Vagina (tissue), 2 donors: ENCODE measurements at places on chromosomes 5 and 9.

DNA sequence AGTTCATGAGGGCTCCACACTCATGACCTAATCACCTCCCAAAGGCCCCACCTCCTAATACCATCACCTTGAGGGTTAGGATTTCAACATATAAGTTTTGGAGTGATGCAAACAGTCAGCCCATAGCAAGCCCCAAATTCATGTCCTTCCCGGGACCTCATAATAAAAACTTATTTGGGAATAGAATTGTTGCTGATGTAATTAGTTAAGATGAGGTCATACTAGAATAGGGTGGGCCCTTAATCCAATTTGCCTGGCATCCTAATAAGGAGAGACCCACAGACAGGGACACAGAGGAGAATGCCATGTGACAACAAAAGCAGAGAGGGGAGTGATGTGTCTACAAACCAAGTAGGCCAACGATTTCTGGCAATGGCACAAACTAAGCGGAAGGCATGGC lies 347.1 kb downstream of the ARHGEF28 start:
- no peak for DNase-seq

DNA sequence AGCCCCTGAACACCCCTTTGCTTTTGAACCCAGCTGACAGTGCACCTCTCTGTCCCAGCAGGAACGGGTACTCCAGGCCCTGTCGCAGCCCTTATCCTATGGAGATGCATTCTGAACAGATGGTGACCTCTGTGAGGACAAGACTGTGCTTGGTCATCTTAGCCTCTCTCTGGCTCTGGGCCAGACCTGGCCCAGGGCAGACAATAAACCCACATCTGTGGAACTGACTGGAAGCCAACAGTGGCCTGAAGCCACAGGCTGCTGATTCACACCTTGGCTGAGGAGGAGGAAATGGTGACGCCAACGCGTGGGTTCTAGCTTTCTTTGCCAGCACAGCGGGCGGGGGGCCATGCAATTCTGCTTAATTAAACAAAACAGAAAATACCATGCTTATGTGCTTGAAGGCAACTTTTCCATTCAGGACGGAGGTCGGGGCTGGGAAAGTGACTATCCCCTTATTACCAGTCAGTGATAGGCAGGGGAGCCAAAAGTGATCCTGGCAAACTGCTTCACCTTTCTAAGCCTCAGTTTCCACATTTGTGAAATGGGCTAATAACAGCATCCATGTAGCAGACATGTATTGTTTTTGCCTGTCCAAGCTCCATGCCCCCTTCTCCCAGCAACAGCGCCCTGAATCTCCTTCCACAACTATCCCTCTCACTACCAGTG lies 10.8 kb downstream of the SH3PXD2B start:
- no peak for DNase-seq

DNA sequence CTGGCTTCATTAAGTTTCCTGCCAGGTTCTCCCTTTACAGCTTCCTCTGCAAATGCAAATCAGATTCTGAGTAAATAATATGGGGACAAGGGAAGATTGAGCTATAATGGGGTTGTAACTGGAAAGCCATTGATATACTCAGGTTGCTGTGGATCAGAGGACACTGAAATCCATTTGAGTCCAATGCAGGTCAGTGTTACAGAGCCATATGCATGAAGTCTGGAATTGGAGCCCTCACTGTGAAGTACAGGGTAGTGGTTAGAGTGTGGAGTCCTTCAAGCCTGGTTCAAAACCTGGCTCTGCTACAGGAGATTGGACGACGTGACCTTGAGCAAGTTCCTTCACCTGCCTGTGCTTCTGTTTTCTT lies 48.7 kb downstream of the TIMD4 start:
- no peak for DNase-seq

- no peak for DNase-seq
Measured at GRCh38 chr5:155189981-155190380, 176.4 kb downstream of the KIF4B start.

DNA sequence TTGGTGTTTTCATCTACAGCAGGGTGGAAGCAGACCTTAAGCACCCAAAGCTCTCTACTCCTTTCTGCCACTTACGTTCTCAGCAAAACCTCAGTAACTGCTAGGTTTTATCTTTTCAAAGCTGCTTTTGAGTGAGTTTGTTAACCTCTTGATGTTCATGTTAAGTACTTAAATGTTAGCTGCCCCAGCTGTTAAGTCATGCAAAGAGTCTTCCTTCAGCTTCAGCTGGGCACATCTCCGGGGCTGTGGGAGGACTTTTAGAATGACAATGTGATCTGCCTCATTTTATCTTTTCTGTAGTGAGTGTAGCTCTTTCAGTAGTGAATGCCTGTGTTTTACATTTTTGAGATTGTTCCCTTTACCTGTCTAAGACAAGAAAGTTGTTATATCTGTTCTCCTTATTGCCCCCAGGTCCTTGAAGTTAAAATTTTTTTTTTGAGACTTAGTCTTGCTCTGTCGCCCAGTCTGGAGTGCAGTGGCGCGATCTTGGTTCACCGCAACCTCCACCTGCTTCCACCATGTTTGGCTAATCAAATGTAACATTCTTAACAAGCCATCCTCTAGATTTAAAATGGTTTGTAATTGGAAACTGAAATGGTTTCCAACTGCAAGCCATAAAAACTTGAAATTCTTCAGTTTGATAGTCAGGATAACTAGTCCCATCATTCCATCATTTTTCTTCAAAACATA lies 19.6 kb downstream of the KDM4C start:
- DNase-seq = no peak

DNA sequence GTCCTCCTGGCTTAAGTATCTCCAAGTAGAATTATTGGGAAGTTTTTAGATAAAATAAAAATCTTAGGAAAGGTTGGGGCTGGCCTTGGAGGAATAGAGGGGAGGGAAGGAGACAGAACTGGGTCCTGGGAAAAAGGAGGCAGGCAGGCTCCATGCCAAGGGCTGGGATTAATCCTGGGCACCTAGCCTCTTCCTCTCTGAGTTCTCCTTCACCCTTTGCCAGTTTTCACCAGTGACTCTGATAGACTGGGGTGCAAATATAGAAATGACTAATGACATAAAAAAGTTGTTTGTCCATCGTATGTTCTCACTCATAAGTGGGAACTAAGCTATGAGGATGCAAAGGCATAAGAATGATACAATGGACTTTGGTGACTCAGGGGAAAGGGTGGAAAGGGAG lies 81.9 kb downstream of the RMI1 start:
- no peak for DNase-seq

GRCh38 chr5:140346348-140347221 lies at the start of gene HBEGF:
Gene HBEGF, minus strand, starts transcription at chr5:140346603. Its CDS starts 275 bp downstream, at chr5:140346328.
- no peak for DNase-seq

GRCh38 chr9:121217609-121218292 lies 16.1 kb upstream of the RAB14 start:
- DNase-seq = no peak

DNA sequence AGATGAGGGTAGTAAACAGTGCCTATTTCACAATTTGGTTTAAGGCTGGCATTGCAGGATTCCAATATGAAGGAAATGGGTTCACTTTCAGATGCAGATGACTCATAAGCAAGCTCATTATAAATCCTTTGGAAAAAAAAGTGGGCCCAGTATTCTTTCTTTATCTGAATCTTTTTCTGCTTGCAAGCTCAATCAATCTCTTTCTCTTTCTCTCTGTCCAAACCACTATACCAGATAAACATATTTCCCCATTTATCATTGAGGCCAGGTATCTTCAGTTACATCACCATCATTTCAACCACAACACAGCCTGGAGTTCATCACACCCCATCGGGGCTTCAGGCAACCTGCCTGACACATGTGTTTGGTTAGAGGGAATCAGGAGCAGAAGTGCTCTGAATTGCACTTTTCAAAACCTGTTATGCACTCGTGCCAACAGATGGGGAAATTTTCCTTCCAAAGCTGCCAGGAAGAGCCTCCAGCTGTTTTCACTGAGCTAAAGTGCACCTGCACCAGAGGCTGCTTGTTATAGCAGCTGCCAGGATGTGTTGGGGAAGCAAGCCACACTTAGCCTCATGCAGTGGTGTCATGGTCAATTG lies 30.0 kb upstream of the MAMDC2 start:
- DNase-seq = no peak

- no peak for DNase-seq
Measured at GRCh38 chr5:32627219-32627870, 42.0 kb downstream of the SUB1 start.

GRCh38 chr5:33531824-33532223 lies 91.1 kb downstream of the TARS1 start:
- no peak for DNase-seq

GRCh38 chr5:177103523-177104253 lies 17.0 kb downstream of the FGFR4 start:
- no peak for DNase-seq

GRCh38 chr5:134101686-134102439 lies 12.6 kb upstream of the TCF7 start:
- no peak for DNase-seq

DNA sequence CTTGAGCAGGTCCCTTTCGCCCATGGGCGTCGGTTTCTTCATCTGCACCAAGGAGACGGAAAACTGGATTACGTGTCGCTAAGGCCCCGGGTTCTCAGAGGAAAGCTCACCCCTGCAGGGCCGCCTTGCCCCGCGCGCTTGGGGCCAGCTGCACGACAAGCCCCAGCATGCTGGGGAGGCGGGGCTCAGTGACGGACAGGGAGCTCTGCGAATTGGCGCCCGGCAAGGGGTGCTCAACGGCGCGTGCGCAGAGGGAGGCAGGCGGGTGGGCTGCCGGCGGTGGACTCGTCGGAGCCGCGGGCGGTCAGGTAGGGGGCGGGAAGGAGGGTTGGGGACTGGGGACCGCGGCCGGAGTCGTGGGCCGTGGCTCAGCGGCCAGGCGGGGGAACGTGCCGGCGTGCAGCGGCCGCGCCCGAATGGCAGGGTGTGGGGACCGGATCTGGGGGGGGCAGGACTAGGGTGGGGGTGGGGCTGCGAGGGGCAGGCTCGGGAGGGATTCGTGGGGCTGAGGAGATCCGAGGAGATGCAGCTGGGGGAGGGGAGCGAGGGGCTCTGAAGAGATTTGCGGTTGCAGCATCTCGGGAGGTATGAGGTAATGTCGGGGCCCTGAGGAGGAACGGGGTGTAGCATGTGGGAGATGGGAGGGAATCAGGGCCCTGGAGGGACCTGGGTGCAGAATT lies at the start of gene TRIM32:
TSS of gene TRIM32 (plus strand) at position 232 of the 680 bp plus-strand sequence. CDS start 10,438 bp downstream, outside the sequence.
- DNase-seq = no peak

DNA sequence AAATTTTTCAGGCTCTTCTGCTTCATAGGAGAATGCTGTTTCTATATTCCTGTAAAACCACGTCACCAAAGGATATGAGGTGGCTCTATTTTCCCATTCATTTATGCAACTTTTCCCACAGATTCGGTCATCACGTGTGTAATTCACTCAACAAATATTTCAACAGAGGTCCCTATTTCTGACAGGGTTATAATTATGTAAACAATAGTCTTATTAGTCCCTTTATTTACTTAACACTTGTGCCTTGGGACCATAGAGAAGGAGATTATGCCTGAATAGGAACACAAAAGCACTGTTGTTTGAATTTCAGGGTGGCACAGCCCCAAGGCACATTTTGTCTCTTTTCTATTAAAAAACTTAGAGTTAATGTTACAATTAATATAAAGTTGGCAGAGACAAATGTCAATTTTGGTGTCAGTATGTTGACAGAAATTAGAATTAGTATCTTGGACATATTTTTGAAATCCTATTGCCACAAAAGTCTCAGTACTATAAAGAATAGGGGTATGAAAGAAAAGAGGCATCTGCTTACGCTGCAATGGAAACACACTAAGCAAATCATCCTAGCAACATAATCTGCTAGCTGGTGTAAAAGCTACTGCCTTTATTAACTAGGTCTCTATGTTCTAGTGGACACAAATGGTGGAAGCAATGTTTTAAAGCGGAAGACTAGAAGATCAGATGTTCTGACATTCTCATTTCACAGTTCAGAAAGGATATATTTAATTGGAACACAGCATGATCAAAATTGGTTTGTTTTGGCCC lies 229.1 kb upstream of the TBCA start:
- no peak for DNase-seq

DNA sequence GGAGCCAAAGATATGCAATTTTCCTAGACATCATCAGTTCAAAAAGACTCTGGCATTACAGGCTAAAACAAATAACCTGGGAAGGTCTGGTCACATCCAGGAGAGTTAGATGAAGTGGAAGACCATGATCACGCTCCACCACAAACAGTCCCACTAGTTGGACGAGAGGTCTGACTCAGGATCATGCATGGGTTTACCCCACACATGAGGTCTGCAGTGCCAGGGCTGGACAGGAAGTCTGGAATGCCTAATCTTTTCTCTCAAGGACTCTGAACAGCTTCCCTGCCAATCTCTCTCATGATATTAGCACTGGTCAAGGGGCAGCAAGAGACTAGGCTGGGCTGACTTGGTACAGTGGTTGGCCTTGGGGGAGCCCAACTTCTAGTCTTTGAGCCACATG lies 7.1 kb downstream of the PRUNE2 start:
- DNase-seq = no peak

GRCh38 chr5:18216729-18217128 lies 582.5 kb downstream of the TAF11L14 start:
- no peak for DNase-seq

DNA sequence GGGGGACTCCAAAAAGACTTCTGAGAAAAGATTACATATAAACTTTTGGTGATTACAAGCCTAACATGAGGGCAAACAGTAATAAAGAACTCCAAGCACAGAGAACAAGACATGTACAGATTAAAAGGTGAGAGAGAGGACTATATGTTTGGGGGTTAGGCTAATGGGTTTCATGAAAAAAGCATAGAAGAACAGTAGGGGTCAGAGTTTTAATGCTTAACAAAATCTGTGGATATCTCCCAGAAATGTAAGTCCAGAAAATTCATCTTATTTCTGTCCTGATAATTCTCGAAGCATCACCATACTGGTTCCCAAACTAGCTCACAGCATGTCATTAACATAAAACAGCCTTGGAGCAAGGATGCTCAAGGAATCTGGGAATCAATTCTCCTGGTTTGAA lies 137.2 kb downstream of the ARRDC3 start:
- no peak for DNase-seq

DNA sequence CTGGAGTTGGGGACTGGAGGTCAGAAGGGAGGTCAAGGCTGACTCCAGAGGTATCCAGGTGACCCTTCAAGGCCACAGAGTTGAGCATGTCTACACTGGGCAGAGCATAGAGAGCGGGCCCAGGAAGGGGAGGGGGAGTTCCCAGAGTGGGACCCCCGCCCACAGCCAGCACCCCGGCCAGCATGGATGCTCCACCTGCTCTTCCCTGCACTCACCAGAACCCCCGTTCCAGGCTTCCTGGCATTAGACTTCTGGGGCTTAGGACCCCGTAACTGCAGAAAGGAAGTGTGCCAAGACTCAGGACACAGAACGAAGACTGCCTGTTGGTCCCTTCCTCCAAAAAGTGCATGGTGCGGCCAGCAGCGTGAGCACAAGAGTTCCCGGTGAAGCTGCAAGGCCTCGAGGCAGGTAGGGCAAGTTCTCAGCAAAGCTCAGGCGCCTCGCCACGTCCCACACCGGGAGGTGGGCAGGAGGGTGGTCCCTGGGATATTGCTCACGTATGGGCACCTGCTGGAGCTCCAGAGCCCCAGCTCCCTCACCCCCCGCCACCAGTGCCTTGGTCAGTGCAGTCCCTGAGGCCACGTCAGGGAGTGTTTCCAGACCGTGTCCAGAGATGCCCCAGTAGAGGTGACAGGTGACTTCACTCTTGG lies 13.8 kb downstream of the ABO start:
- DNase-seq = no peak

- no peak for DNase-seq
Measured at GRCh38 chr5:149015126-149015525, 47.7 kb downstream of the SH3TC2 start.
